NCI-H1436 treated with DMSO at 0.1 percent for 48 hours (cell line): ENCODE measurements at places on chromosomes 5 and 9.

- DNase-seq = no peak
Measured at GRCh38 chr9:14170973-14171596, 142.9 kb downstream of the NFIB start.

DNA sequence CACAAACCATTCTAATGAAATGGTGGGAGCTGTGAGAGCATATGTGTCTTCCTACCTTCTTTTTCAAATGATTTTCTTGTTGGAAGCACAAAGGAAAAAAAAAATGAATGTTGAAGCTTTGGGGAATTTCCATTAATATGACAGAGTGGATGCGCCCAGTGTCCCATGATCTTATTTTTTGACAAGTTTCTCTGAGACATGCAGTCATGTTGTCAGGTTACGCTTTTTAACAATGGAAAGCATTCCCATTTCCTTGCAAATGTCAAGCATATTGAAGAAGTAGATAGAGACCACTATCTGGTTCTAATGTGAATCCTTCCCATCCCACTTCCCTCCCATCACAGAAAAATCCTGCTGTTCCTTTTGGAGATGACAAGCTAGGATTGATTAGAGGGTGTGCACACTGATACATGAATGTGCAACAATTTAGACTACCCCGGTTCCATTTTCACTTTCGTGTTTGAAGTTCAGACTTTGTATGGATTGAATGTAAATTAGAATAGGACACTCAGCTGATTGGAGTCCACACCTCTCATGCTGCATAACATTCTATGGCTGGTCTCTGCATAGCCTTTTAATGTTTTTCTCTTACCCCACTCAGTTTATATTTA is 919.4 kb downstream of the TLE4 start:
- DNase-seq = no peak

DNA sequence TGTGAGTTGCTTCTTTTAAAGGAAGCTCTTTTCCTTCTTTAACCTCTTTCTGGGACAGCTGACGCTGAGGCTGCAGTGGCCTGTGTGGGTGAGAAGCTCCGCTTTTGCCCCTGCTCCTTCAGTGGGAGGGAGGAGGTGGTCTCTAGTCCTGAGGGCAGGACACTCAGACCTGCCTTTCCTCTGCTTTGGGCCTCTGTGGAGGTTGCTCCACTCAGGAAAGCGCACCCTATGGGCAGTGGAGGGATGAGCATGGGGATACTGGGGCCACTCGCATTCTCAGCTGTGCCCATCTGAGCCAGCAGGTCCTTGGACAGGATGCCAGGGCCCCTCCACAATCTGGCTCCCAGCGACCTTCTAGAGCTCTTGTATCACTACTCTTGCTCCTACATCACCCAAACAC is 111.5 kb downstream of the NSG2 start:
- no peak for DNase-seq

DNA sequence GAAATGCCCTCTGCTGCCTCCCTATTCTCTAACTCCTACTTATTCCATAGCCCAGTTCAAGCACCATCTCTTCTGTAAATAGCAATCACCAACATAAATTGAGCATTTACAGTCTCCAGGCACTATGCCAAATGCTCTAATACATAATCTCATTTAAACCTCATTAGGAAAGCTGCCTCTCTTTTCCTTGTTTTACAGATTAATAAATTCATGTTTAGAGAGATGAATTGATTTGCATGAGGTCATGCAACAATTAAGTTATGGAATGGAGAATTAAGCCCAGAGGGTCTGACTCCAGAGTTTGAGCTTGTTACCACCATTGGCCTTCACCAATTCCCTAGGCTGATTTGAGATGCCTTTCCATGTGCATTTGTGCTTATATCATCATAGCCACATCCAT is 23.4 kb upstream of the RFX3 start:
- DNase-seq = no peak

- DNase-seq = no peak
Measured at GRCh38 chr5:16413166-16413860, 52.3 kb downstream of the ZNF622 start.

DNA sequence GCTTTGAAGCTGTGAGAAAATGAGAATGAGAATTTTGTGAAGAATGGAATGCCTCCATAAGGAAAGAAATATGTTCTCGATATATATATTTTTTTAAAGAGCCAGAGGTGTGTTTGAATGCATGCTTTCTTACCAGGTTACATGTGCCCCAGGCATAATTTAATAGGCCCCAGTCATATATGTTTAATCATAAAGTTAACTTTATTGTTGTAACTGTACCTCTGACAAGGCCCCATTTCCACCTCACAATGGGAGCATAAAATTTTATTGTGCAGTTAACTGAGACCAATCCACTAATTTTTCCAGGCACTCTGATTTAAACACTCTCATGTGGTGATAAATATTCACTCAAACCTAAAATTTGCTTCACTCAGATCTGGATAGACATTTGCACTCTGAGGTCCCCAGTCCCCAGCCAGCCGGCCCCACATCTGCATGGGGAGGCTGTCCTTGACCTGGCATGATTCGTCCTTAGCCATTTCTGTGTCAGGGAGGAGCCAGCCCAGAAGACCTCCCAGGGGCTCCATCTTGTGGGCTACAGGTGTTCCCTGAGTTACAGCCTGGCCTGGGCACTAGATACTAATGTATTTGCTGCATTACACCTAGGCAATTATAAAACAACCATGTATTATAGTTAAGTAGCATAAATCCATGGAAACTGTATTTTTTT is 245.8 kb downstream of the MTRR start:
- no peak for DNase-seq

DNA sequence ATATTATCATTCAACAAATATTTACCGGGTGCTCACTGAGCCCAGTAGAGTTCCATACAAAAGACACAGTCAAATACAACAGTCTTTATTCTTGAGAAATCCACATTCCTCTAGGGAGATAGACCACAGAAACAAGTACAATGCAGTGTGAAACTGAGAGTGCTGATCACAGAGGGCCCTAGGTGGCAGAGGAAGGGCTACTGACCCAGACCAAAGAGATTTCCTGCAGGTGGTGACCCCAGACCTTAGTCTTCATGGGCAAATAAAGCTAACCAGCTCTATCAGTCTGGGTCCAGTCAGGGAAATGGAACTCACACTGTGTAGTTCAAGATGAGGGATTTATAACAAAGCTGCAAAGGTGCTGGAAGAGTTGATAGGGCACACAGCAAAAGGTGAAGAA is 110.4 kb upstream of the SLC27A6 start:
- no peak for DNase-seq

DNA sequence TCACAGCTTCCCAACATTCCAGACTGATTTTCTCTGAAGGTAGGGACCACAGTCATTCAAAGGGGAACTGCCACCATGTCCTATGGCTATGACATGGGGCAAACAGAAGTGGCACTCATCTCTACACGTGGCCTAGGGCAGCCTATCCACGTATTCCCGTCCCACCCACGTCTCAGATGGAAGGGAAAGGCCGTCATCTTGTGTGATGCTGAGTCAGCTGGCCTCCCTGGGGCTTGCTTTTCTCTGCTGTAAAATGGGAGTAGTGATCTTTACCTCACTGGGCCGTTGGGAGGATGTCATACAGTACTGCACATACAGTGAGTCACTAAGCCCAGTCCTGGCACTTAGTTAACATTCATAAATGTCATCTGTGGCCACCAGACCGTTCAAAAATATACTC is 72.3 kb downstream of the RAPGEF1 start:
- DNase-seq = no peak

GRCh38 chr5:81767938-81768337 is 17.0 kb upstream of the SSBP2 start:
- no peak for DNase-seq

DNA sequence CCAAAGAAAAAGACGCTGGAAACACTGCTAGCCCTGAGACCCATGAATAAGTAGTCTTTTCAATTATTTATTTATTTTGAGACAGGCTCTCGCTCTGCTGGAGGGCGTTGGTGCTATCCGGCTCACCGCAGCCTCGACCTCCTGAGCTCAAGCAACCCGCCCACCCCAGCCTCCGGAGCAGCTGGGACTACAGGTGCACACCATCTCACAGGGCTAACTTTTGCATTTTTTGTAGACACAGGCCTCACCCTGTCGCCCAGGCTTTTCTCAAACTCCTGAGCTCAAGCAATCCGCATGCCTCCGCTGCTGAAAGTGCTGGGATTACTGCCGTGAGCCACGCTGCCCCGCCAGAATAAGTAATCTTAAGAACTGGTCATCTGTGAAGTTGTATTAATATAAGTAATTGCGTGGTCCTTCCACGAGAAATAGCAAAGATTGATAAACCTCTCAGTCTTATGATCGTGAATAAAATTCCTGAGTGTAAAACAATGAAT is 1.6 kb downstream of the ANXA2R start:
- DNase-seq = no peak

DNA sequence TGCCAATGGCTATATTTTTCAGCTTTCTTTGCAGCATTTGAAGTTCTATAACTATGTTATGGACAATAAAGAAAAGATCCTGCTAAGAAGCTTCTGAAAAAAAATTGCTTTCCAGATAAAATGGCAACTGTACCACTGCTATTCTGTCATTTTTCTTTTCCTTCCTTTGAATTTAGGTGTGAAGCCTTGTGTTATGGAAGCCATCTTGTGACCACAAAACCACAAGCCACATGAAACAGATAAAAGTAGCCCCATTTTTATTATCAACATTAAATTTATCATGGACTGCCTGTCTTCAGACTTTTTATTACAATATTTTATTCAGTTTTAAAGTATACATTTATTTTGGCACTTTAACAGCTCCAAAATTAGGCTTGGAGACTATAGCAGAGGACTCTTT is 289.9 kb upstream of the ACTBL2 start:
- DNase-seq = no peak

GRCh38 chr9:33416996-33417395 is 14.6 kb upstream of the AQP7 start:
- no peak for DNase-seq

DNA sequence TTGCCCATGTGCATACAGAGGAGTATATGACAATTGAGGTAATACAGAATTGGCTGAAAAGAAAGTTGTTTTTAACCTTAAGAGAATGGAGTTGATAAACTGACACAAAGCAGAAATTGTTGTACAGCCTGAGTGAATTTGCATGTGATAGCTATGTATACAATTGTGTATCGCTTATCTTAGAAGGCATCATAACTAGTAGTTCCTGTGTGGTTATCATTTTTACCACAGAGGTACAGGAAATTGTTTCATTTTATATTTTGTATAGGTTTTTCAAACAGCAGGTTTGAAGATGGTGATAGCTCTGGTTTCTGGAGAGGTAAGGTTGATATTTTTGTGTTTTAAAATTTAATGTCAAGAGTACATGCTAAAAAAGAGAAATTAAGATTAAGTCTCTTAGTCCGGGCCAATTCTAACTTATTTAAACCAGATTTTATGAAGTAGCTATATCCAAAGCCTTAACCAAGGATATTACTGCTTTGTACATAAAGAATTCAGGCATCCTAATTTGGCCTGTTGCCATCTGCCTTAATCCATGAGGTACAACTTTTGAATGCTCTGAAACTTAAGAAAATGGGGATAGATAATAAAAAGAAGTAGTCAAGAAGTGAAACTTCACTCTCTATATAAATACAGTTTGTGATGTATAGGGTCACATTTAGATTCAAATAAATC is 26.0 kb downstream of the DDX4 start:
- no peak for DNase-seq

- no peak for DNase-seq
Measured at GRCh38 chr5:177565046-177565445, 10.7 kb upstream of the FAM193B start.

DNA sequence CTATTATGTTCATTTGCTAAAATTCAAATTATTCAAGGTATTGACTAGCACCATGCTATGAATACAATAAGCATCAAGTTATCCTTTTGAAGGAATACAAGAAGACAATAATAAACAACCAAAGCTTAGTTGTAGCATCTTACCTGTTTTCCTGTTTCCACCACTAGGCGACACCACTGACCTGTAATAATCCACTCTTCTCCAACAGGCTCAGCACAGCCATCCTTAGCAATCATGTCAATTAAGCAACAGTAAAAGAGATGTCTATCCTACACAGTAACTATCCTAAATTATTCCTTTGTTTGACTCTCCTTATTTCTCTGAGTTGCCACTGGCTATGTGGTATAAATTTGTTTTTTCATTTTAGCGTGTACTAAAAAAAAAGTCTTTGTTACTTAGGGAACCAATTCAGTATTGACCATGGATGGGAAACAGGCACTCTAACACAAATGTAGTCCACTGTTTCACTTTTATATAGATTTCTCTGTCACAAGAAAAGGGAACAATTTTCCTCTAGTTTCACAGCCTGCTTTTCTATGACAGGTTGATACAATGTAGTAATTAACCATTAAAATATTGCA is 46.2 kb downstream of the PCA3 start:
- DNase-seq = no peak

- DNase-seq = no peak
Measured at GRCh38 chr5:59760785-59761348, 132.7 kb downstream of the PDE4D start.

DNA sequence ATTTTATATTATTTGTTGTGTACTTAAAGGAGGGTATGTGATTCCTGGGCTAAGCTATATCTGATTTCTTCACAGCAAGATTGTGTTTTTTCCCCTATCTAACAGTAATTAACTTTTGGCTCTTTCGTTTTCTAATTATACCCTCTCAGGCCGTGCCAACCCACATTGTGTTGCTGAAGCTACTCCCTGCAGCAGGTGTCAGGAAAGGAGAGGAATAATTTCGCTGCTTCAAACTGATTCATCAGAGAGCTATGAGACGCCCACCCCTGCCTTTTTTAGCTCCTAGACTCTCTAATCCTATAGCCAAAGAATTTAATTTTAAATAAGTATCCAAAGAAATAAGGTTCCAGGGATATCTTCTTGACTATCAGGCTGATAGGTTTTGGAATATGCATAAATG is 3.8 kb downstream of the CAVIN4 start:
- DNase-seq = no peak

- DNase-seq = no peak
Measured at GRCh38 chr5:105274079-105274478, 1711.5 kb upstream of the NUDT12 start.

- no peak for DNase-seq
Measured at GRCh38 chr5:57784121-57784520, 301.5 kb upstream of the ACTBL2 start.

DNA sequence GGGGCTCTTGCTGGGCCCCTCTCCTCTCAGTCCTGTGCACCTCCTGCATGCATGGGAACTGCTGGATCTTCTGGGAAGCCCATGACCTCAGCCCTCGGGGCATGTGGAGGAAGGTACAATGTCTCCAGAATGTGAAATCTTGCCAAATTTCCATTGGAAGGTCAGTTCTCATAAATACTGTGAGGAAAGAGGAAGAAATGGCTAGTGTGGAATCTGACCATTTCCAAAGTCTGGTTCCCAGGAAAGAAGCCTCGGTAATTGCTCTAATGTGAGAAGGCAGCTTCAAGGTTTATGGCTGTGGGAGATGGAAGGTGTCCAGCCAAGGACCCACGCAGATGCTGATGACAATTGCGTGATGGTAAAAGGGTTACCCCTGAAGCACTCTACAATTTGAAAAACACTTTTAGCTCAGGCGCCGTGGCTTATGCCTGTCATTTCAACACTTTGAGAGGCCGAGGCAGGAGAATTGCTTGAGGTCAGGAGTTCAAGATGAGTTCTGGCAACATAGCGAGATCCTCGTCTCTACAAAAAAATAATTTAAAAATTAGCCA is 8.1 kb upstream of the IL17B start:
- DNase-seq = no peak

GRCh38 chr9:5825895-5826622 is 6.9 kb downstream of the ERMP1 start:
- no peak for DNase-seq
